ENCODE measurements at places on chromosomes 12 and 14. TPM values are rescaled to one million over a fixed set of nuclear protein-coding genes. Genes with fewer than 3 reads are reported as not detected.
A peak's percentile ranks its signal among the peaks of the same experiment; 100 is the strongest.

DNA sequence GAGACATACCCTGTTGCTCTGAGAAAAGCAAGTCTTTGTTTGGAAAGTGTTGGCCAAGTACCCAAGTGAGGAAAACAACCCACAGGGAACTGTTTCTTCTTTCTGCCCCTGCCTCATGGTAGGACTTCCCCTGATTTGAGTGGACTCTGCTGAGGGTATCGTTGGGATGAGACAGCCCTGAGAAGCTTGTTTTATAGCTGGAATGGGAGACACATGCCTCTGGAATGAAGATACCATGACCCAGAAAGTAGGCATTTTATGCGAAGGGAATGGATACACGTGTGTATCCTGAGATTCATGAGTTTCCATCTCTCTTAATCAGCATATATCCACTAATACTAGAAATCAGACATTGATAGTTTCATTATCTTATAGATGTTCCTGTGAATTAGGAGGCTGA is 382.3 kb downstream of the ATP23 start:
- no peaks in the 10 kb centered on the region for H3K4me1 ChIP-seq
- peaks cover 4% of the 10 kb centered on the region for H3K27me3 ChIP-seq
- H3K4me3 ChIP-seq, result no peak overlapping the region

DNA sequence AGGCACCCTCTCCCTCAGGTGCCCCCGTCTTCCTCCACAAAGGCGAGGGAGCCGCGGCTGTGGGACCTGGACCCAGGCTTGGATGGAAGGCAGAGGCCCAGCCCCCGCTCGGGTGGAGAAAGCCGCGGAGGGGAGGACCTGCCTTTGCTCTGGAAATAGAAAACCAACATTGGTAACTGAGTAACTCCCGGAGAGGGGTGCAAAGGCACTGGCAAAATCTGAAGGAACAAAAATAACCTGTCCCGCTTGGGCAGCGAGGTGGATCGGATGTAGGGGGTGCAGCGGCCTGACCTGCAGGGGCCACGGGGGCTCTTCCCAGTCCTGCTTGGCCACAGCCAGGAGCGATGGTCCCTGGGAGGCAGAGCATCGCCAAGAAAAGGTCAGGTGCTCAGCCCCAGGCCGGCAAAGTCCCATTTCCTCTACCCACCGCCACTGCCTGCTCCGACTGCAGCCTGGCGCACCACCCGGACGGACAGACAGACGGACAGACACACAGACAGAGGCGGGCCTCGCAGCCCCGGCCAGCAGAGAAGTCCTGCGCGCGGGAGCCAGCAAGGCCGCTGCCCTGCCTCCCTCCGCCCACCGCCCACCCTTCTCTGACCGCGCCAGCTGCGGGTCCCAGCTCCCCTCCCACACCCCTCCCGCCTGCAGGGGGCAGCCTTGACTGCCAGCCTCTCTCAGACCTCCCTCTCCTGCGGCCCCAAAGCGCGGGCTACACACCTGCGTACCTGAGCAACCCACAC is 21.4 kb upstream of the TMEM106C start:
- H3K27me3 ChIP-seq, result peaks cover 16% of the 10 kb centered on the region
- no peaks in the 10 kb centered on the region for H3K4me1 ChIP-seq
- no peaks in the 10 kb centered on the region for H3K36me3 ChIP-seq
- no peak overlapping the region for H3K27ac ChIP-seq
- peak; percentile 25 for DNase-seq

GRCh38 chr14:63051301-63051700 is 6.0 kb upstream of the KCNH5 start:
- H3K4me3 ChIP-seq, result no peak overlapping the region
- no peak overlapping the region for H3K27ac ChIP-seq
- H3K36me3 ChIP-seq, result no peaks in the 10 kb centered on the region
- H3K4me1 ChIP-seq, result no peaks in the 10 kb centered on the region
- peaks cover 19% of the 10 kb centered on the region for H3K27me3 ChIP-seq
- DNase-seq, result no peak

GRCh38 chr12:102534899-102535298 is 54.5 kb upstream of the IGF1 start:
- no peaks in the 10 kb centered on the region for H3K4me1 ChIP-seq
- H3K27me3 ChIP-seq, result peaks cover 10% of the 10 kb centered on the region
- no peaks in the 10 kb centered on the region for H3K36me3 ChIP-seq
- H3K4me3 ChIP-seq, result no peak overlapping the region
- H3K27ac ChIP-seq, result no peak overlapping the region

DNA sequence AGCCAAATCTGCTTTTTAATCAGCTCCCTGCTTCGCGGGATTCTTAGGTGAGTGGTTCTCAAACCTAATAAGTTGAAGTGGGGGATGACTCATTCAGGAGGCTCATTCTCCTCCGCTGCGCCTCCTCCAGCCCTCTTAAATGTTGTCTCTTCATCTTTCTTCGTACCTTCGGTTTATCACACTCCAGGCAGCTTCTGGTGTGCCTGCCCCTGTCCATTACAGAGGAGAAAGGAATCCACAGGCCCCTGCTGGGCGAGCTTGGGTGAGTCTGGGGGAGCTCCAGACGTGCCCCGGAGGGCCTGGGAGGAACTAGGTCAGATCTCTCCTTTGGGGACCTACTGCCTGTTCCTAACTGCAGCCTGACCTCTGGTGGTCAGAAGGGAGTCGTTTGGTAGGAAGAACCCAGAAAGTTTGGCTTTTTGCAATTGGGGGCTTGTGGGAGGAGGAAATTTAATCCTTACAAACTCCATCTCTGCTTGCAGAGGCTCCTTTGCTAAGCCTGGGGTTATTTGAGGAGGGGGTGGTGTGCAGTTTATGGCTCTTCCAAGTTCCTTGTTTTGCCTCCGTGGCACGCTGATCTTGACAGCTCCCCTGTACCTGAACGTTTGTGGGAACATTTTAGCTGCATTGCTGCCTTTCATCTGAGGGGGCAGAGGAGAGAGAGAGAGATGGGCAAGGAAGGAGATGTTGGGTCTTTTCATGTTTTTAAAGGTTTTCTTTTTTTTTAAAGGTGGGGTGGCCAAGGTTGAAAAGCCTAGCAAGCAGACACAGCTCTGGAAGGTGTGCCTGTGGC is 84.1 kb upstream of the GNG2 start:
- peaks cover 9% of the 10 kb centered on the region for H3K4me1 ChIP-seq
- DNase-seq, result no peak
- H3K4me3 ChIP-seq, result no peak overlapping the region

- H3K27ac ChIP-seq, result peak within 1 kb of the TSS; percentile 82
- peak; percentile 91 for DNase-seq
- H3K4me3 ChIP-seq, result peak within 1 kb of the TSS; percentile 90
- no peaks in the 10 kb centered on the region for H3K36me3 ChIP-seq
- H3K27me3 ChIP-seq, result no peaks in the 10 kb centered on the region
Observed at GRCh38 chr12:96489392-96490056, at the start of gene CFAP54. Gene CFAP54 (plus strand): TSS chr12:96489577. CDS start chr12:96489610, 33 bp downstream.

GRCh38 chr12:6193853-6194815 is 6.1 kb upstream of the CD9 start:
- no peak overlapping the region for H3K4me3 ChIP-seq
- no peak overlapping the region for H3K27ac ChIP-seq
- peaks cover 13% of the 10 kb centered on the region for H3K4me1 ChIP-seq
- no peaks in the 10 kb centered on the region for H3K36me3 ChIP-seq

GRCh38 chr14:87175175-87175574 is 817.8 kb downstream of the GALC start:
- no peak overlapping the region for H3K27ac ChIP-seq
- DNase-seq, result no peak
- H3K27me3 ChIP-seq, result no peaks in the 10 kb centered on the region
- H3K36me3 ChIP-seq, result no peaks in the 10 kb centered on the region
- no peak overlapping the region for H3K4me3 ChIP-seq
- no peaks in the 10 kb centered on the region for H3K4me1 ChIP-seq

DNA sequence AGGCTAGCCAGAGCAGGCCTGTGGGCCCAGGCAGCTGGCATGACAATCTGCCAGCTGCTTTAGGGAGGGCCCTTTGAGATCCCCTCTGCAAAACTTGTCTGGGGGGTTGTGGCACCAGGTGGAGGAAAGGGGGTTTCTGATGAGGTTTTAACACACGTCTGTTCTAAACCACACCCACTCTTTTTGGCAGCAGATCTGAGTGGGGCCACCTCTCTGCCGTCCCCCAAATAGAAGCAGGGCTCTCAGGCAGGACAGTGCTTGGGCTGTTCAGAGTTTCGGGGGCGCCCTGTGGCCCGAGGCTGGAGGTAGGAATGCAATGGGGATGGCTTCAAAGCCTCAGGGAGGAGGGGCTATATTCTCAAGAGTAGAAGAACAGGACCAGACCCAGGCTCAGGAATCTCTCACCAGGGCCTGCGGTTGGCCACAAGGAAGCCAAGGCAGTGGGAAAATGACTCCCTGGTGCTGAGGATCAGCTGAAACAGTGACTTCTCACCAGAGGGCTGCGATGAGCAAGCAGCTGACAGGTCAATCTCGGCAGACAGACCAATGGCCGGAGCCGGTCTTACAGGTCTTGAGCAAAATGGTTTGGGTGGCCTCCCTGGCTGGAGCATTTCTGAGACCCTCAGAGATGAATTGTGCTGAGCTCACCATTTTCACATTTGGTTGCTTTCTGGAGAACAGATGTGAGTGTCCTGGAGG is 1.5 kb upstream of the KRT5 start:
- H3K27me3 ChIP-seq, result peaks cover 2% of the 10 kb centered on the region
- H3K27ac ChIP-seq, result no peak overlapping the region
- no peaks in the 10 kb centered on the region for H3K36me3 ChIP-seq
- DNase-seq, result no peak
- no peak overlapping the region for H3K4me3 ChIP-seq

DNA sequence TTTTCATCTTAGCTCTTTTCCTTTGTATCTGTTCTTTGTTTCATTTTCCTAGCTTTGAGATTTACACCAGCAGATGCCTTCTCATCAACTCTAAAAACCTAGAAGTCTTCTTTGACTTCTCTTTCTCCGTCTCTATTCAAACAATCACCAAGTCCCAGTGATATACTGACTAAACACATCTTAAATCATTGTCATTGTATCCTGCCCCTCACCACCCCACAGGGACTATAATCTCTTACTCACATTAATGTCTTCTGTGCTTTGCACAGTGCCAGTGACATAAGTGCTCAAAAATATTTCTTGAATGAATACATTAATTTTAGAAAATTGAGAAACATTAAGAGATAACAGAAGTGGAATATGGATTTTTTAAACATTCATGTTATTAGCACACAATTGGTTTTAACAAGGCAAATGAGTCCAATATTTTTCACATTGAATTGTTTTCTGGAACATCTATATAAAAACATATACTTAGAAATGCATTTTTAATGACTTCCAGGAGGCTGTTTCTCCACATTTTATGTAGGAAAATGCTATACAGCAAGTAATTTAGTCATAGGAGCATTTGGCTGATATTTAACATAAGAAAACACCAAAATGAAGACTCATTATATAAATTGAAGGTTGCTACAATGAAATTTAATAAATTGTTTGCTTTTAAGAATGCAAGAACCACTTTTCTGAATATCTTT is 472.8 kb upstream of the PRICKLE1 start:
- H3K27ac ChIP-seq, result no peak overlapping the region
- no peak overlapping the region for H3K4me3 ChIP-seq
- H3K4me1 ChIP-seq, result no peaks in the 10 kb centered on the region
- no peaks in the 10 kb centered on the region for H3K27me3 ChIP-seq
- H3K36me3 ChIP-seq, result no peaks in the 10 kb centered on the region

DNA sequence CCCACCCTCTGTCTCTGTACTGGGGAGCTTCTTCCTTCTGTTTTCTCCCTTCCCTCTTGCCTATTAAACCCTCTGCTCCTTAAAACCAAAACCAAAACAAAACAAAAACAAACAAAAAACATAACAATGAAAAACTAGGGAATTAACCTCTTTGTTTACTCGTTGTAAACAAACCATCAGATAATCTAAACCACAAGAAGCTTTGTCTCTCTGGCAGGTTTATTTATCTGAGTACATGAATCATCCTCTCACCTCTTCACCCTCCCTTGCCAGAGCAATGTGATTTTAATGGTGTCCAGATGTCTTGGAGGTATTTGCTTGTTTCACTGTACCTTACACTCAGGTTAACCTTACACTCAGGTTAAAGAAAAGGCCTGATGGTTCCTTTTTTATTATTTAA is 66.1 kb downstream of the DYRK2 start:
- DNase-seq, result no peak
- H3K4me3 ChIP-seq, result no peak overlapping the region
- H3K36me3 ChIP-seq, result no peaks in the 10 kb centered on the region
- H3K4me1 ChIP-seq, result peaks cover 10% of the 10 kb centered on the region
- no peak overlapping the region for H3K27ac ChIP-seq
- peaks cover 3% of the 10 kb centered on the region for H3K27me3 ChIP-seq

- no peak overlapping the region for H3K27ac ChIP-seq
- DNase-seq, result no peak
- H3K27me3 ChIP-seq, result peaks cover 5% of the 10 kb centered on the region
- peaks cover 5% of the 10 kb centered on the region for H3K4me1 ChIP-seq
- H3K36me3 ChIP-seq, result no peaks in the 10 kb centered on the region
- H3K4me3 ChIP-seq, result no peak overlapping the region
Observed at GRCh38 chr12:95412482-95413311, 61.3 kb upstream of the METAP2 start.

- DNase-seq, result no peak
- H3K4me3 ChIP-seq, result no peak overlapping the region
- H3K4me1 ChIP-seq, result no peaks in the 10 kb centered on the region
- H3K27me3 ChIP-seq, result peaks cover 14% of the 10 kb centered on the region
Observed at GRCh38 chr14:92384461-92385133, 61.6 kb downstream of the SLC24A4 start.

DNA sequence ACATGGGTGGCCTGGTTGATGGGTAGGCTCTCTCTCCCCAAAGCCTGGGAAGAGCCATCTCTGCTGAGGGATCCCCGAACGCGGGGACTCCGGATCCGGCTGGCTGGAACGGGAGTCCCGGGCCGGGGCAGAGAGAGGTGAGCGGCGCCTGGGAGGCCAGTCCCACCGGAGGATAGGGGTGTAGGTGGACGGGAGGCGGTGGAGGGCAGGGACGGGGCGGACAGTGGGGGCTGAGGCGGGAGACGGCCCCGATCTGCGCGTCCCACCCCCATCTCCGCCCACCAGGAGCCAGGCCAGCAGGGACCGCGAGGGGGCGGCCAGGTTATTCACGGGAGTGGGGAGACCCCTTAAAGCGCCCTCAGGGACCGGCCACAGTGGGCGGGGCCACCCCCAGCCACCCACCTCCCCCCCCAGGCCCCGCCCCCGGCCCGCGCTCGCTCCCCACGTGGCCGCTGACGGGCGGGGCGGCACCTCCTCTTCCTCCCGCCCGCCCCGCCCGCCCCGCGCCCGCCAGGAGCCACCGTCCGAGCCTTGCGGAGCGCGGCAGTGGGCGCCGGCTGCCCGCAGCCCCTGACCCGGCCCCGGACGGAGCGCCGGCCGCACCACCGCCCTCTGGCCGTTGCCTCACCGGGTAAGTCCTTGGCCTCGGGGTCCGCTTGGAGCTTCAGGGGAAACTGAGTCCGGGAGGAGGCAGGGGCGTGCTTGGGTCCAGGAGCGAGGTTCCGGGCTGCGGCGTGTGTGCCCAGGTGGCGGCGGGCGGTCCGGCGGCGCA is at the start of gene INF2:
TSS of gene INF2 (plus strand) at position 510 of the 772 bp plus-strand sequence. CDS start 11,748 bp downstream, outside the sequence.
- peak within 1 kb of the TSS; percentile 72 for H3K4me3 ChIP-seq
- DNase-seq, result peak; percentile 63
- no peaks in the 10 kb centered on the region for H3K27me3 ChIP-seq
- no peaks in the 10 kb centered on the region for H3K36me3 ChIP-seq
- H3K4me1 ChIP-seq, result peaks cover 68% of the 10 kb centered on the region

MANSC4 gene
- total RNA-seq, result not detected

ADCY4 gene
- total RNA-seq, result 2.4 TPM

LRRC10 gene
- total RNA-seq, result not detected

NCOR2 gene
- 136 TPM for total RNA-seq

All from activated B cell treated with CpG ODN at 0.5 μM for 24 hours (primary cell).